ENCODE measurements at places on chromosomes 7 and 10.

GRCh38 chr10:21337171-21337792 is 188.2 kb downstream of the SKIDA1 start:
- no peak for DNase-seq

DNA sequence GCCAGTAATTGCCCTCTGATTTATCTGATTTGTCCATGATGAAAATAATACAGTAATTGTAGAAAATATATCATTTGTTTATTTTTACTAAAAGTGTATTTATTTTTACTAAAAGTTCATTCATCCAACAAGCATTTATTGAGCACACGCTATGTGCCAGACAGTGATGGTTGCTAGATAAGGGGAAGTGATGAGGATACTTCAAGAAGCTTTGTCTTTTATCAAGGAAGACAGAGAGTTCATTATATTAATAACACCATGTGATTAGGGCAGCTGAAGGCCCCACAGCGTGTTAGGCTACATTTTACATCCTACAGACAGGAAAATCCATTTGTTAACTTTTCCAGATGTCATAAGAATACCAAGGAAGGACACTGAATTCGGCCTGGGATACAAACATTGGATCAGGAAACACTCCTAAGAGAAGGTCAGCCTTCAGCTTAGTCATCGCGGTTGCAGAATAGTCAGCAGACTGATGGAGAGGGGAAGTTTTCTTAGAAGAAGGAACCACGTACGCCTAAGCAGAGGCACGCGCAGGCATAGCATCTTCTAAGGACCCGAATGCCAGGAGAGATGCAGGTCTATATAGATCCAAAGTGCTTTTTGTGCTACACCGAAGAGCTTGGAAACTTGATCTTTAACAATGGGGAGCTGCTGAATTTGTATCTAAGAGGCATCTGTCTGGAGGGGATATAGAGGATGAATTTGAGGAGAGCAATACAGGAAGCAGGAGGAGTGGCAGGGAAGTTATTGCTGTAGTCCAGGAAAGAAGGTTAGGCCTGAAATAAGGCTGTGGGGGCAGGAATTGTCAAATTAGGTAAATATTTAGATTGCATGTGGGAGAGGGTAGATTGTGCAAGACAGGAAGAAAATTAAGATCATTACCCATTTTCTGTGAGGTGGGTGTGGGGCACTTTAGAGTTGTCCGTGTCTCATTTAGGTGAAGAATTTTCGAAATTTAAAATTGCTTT is 85.7 kb downstream of the LRGUK start:
- DNase-seq = no peak

DNA sequence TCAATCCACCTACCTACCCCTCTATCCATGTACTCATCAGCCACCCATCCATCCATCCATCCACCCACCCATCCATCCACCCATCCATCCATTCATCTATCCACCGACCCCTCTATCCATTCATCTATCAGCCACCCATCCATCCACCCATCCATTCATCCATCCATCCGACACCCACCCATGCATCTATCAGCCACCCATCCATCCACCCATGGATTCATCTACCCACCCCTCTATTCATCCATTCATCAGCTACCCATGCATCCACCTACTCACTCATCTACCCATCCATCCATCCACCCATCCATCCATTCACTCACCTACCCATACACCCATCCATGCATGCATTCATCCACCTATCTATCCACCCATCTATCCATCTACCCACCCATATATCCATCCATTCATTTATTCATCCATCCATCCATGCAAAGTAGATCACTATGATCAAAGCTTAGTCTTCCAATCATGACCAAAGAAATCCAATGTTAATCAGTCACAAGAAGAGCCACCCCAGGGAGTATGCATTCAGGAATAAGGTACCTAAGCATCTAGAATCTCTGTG is 27.7 kb upstream of the ZNF467 start:
- DNase-seq = no peak

GRCh38 chr10:11322698-11323097 is 288.8 kb downstream of the USP6NL start:
- no peak for DNase-seq

GRCh38 chr7:46080595-46081159 is 159.6 kb upstream of the IGFBP3 start:
- no peak for DNase-seq

GRCh38 chr10:118365702-118366101 is 23.6 kb upstream of the FAM204A start:
- DNase-seq = no peak

GRCh38 chr10:24723788-24724380 is at the start of gene ARHGAP21:
ARHGAP21 (minus strand) TSS chr10:24723887; CDS start chr10:24721899, 1,988 bp downstream.
- peak; percentile 90 for DNase-seq

GRCh38 chr7:141263508-141263907 is 189.6 kb downstream of the TMEM178B start:
- DNase-seq = no peak

DNA sequence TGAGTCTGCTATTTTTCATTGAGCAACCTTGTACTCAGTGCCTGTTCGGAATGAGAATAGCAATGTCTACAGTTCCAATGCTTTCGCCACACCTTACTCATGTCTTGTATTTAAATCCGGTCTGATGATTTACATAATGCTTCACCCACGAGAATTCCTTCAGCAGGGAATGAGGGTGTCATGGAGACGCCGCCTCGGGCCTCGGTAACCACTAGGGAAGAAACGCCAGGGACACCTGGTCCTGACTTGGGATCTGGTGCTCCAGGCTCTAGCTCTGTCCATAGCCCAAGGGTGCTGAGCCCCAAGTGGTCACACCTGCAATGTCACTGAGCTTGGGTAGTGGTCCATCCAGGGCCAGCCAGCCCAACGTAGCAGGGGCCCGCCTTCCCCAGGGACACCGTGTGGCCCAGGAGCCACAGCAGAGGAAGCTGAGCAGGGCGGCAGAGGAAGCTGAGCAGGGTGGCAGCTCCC is 37.4 kb downstream of the PRKAG2 start:
- DNase-seq = no peak

GRCh38 chr10:43070121-43071085 is 6.5 kb upstream of the RET start:
- DNase-seq = no peak

DNA sequence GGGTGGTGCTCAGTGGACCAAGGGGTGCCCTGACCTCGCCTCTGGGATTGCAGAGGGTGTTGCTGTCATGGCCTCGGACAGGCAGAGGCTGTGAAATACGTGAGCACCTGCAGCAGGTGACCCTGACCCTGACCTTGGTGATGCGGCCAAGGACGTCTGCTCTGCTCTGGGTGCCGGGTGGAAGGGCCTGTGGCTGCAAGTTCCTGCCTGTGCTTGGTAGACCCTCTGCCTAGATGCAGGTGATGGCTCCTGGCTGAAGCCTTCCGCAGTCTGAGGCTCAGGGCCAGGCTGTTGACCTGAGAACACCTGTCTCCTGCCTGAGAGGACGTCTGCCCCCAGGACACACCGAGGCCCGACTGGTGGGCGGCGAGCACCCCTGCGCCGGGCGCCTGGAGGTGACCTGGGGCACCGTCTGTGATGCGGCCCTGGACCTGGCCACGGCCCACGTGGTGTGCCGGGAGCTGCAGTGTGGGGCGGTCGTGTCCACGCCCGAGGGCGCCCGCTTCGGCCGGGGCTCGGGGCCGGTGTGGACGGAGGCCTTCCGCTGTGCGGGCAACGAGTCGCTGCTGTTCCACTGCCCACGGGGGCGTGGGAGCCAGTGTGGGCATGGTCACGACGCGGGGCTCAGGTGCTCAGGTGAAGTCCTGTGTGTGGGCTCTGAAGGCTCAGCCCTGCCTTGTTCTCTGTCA is 4.4 kb downstream of the SCART1 start:
- peak; percentile 6 for DNase-seq

GRCh38 chr10:34813626-34814222 is 1.4 kb downstream of the PARD3 start:
- DNase-seq = no peak

GRCh38 chr10:3417096-3417495 is 244.5 kb upstream of the PITRM1 start:
- DNase-seq = no peak

- DNase-seq = no peak
Observed at GRCh38 chr10:97390091-97390490, 11.0 kb downstream of the RRP12 start.

- no peak for DNase-seq
Observed at GRCh38 chr7:108423089-108423989, 32.9 kb downstream of the NRCAM start.

DNA sequence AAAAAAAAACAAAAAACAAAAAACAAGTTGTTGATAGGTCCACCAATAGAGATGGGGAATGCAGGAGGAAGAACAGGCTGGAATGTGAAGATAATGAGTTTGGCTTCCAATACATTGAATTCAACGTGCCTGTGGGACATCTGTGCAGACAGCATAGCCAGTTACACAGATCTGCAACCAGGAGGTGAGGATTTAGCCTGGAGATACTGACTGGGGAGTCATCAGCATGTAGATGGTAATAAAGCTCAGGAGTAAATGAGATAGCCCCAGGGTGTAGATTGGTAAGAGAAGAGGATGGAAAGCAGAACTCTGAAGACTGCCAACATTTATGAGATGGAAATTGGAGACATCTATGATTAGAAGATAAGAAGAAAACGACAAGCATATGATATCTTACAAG is 4.7 kb upstream of the TRIM8 start:
- no peak for DNase-seq

- peak; percentile 63 for DNase-seq
Observed at GRCh38 chr10:89398003-89398749, 5.8 kb downstream of the IFIT1 start.

DNA sequence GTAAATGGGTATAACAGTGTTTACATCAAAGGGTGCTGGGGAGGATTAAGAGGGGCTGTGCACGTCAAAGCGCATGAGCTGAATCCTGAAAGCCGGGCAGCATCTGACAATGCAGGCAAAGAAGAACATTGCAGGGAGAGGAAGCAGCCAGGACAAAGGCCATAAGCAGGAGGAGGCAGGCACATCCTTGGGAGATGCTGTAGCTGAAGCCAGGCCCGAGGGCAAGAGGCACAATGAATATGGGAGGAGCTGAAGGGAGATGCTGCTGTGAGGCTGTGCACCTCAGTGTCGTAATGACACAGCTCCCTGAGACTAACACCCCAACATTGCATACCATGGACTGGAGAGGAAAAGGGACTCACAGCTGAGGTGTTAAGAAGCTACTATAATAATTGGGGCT is 129.2 kb downstream of the BTAF1 start:
- DNase-seq = no peak

DNA sequence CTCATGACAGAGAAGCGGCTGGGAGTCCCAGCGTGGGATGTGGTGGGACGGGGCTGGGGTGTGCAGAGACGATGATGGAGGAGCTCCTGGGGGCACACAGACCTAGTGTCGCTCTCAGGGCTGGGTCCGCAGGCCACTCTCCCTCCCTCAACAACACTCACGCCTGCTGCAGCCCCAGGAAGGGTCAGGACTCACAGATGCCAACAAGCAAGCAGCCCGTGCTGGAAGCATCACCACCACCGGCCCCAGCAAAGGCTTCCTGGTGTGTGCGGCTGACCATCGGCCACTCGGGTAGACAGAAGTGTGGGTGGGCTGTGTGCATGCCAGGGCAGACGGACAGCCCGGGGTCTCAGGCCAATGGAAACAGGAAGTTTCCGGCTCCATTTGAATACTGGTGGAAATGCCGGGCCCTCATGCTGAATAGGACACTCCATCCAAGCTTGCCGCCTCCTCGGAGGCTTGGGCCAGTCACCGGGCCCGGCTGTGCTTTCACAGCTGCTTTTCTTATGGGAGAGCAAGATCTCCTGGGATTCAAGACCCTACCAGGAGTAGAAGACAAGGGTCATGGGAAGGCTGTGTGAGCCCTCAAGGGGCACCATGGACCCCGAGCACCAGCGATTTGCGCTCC is 178.1 kb downstream of the ELFN1 start:
- DNase-seq = no peak

DNA sequence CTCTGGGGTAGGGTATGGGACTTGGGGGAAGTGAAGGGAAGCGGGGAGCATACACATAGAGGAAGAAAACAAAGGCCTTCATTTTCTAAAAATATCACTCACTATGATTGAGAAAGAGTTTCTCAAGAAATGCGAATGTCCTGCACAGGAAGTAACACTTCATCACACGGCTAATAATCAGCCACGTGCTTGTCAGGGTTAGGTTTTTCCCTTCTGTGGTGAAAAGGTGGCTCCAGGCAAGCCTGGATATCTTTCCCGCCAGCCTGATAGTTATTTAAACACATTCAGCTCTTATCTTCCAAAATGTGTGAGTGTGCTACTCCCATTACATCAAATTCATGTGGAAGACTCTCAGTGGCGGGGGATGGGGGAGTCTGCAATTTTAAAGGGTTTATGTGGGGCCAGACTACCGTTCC is 166.4 kb upstream of the ADO start:
- no peak for DNase-seq

GRCh38 chr7:131480384-131481315 is 75.8 kb downstream of the PODXL start:
- DNase-seq = no peak

- no peak for DNase-seq
Observed at GRCh38 chr10:105798328-105798889, 1157.3 kb downstream of the SORCS3 start.

DNA sequence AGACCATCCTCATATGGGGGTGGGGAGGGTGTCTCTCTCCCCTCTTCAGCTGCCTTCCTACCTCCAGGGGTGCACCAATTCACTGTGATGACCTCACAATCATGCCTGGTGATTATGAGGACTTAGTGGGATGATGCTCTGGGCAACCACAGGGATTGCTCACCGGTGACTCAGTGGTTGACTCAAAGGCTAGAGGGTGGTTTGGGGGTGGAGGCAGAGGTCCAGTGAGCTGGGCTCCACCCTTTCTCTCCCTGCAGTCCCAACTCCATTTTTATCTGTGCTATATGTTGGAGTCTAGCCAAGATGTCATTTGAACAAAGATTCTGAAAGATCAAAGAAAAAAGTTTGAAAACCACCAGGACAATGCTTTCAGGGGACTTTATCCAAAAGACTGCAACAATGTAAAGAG is 286.9 kb downstream of the KCNMA1 start:
- DNase-seq = peak; percentile 29

GRCh38 chr7:27151931-27152815 is at the start of gene HOXA3:
HOXA3 (minus strand) TSS chr7:27152583; CDS start chr7:27110640, 41,943 bp downstream.
- DNase-seq = peak; percentile 88

DNA sequence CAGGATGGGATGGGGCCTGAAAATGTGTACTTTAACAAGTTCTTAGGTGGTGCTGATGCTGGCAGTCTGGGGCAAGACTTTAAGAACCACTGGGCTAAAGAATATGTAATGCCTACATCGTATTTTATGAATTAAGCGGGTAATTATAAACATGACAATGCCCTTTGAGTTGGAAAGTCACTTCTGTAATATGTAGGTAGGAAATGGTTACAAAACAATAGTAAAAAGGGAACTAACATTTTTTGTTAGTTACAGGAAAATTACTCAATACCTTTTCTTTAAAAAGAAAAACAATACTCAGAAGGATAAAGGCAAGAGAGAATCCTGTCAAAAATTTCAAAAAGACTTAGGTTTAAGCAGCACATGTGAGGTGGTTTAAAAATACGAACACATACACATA is 48.3 kb upstream of the STEAP4 start:
- DNase-seq = no peak

Data from right hindlimb (tissue), 1 donor.